ENCODE measurements at places on chromosomes 7 and 10.

GRCh38 chr7:31702354-31702753 lies 15.3 kb downstream of the PPP1R17 start:
- DNase-seq: no peak

GRCh38 chr10:126599949-126600682 lies 70.4 kb downstream of the C10orf90 start:
- no peak for DNase-seq

- DNase-seq: no peak
These were observed 109.2 kb downstream of the PTPN20 start for GRCh38 chr10:47020471-47020870.

DNA sequence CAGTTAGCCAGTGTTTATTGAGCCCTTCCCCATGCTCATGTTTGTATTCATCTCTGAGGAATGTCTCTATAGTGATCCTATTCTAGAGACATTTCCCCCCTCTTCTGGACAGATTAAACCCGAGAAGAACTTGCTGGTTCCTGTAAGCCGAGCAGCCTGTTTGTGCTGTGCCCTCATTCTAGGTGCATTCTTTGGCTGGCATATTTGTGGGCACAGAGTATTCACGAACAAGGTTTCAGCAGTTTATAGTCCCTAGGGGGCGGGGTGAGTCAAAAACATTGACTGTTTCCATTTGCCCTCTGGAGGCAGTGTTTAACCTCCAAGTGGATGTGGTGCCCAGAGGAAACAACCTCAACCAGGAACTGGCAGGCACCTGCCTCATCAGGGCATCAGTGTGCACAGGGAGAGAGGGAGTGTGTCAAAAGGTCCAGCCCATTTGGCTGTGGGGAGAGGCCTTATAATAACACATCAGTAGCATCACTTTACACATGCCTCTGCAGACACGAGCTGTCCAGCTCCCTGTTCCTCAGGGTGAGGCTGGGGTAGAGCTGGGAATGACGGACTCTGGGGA lies 273.3 kb upstream of the LRGUK start:
- DNase-seq: no peak

DNA sequence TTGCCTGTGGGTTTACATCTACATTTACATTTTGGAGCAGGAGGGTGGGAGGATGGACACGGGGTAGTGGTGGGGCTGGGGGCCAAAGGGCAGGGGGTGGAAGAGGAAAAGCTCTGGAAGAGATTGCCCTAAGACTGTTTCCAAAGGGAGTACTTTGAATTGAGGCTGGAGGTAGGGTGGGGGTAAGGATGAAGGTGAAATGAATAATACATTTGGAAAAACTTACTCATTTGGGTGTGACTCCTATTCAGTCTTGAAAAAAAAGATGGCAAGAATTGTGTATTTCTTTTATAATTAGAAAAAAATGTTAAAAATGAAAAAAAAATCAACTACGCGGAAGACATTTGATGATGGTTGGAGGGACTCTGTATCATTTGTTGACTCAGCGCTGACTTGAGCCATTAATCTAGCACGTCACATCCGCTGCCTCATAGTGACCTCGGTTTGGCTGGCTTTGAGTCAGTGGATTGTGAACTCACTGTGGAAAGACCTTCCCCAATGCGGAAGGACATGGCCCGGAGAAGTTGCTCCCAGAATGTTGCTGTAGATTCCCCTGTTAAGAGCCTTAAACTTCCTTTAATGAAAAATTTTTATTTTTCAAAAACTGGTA lies 2.8 kb downstream of the FAM180A start:
- DNase-seq: no peak

DNA sequence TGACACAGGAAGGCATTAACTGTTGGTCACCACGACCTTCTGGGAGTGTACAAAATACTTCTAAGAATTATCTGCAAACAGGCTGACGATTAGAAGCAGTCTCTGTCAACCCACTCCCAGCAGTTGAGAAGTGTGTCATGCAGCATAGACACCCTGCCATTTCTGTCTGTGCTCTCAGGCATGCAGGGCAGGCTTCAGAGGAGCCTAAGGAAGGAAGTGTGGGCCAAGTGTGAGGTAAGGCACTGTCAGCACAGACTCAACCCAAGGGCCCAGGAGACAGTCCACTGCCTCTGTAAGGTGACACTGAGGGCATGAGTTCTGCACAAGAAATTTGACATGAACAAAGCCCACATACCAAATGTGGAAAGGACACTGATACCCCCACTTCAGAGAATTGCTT lies 109.0 kb upstream of the VIPR2 start:
- DNase-seq: no peak

GRCh38 chr10:97913614-97914013 lies 64.0 kb downstream of the GOLGA7B start:
- no peak for DNase-seq

DNA sequence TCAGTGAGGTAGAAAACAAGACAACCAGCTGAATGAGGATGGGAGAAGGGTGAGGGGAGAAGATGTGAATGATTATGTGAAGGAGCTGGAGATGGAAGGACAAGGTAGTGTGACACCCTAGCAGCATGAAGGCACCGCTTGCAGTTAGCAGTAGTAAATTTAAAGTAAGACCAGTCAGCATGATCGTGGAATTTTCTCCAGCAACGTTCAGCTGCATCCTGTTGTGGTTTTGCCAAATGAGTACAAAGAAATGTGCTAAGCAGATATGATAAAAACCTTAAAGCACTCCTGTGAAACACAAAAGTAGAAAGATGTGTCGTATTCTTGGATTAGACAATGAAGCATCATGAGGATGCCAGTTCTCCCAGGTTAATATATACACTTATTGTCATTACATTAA lies 34.1 kb upstream of the IFRD1 start:
- no peak for DNase-seq

DNA sequence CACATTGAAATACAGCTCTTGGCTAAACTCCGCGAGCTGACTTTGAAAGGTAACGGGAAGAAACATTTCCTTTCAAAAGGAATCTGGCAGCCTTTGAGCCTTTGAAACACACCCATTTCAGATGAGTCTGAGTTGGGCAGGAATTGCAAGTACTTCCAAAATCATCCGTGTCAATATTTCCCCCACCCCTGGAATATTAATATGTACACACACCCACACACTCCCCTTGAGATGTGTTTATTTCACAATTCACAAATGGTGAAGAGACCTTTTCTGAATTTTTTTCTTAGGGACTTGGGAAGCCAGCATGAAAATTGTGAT lies 438.7 kb upstream of the NRP1 start:
- no peak for DNase-seq

DNA sequence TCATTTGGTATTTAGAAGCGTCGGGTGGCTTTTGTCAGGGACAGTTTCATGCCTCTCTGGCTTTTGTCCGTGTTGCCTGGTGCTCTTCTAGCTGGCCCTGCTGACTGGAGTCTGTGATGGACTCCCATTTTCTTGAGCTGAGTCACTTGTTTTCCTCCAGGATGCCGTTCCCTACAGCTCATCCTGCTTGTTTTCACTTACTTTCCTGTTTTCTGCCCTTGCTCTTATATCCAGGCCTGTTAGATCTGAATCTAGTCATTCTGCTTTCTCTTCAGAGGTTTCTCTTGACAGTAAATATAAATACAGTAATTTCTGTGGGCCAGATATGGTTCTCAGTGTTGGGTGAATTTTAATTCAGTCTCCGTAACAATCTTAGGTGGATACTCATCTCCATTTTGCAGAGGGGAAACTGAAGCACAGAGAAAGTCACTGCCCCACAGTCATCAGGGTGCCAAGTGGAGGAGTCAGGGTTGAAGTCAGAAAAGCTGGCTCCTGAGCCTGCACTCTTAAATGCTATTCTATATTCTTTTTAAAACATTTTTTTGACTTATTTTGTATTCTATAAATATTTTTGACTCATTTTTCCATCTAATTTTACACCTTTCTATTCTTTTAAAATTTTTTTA lies 85.4 kb downstream of the CCNY start:
- no peak for DNase-seq

GRCh38 chr7:104855861-104856260 lies 158.1 kb upstream of the KMT2E start:
- no peak for DNase-seq

GRCh38 chr7:131543298-131543697 lies 13.1 kb downstream of the PODXL start:
- no peak for DNase-seq

- DNase-seq: no peak
These were observed 244.4 kb downstream of the TNS3 start for GRCh38 chr7:47337531-47337930.

DNA sequence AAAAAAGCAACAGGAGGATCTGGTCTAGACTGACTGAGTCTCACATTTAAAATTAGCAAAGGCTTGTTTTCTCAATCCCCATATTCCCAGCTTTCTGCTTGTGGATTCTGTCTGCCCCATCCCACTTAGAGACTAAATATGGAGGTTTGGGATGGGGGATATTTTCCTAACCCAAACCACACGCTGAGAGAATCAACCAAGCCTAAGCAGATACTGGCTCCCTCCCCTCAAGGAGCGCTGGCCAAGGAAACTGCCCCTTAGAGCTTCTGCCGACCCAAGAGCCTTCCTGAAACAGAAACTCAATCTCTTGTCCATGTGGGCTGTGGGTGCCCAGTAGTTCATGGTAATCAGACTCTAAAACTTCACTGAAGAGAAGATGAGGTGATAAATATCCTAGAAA lies 3.9 kb downstream of the FFAR4 start:
- DNase-seq: no peak

GRCh38 chr10:124495725-124496124 lies 34.1 kb downstream of the LHPP start:
- no peak for DNase-seq

DNA sequence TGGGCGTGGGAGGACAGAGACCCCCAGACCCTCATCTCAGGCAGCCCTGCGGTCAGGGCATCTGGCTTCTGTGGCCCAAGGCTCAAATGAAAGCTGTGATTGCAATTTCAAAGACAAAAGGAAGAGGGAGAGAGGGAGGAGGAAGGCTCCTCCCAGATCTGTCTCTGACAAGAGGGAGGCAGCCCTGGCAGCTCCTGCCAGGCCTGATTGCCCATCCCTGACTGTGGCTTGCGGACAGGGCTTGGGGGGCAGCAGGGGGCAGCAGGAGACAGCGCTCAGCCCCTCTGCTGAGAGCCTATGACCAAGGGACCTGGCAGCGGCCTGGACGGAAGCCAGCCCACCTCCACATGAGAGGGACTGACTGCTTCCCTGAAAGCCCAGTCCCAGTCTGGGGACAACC lies 91.8 kb downstream of the PTPRN2 start:
- no peak for DNase-seq

- no peak for DNase-seq
These were observed 410.8 kb upstream of the PRKCQ start for GRCh38 chr10:6990891-6991290.

DNA sequence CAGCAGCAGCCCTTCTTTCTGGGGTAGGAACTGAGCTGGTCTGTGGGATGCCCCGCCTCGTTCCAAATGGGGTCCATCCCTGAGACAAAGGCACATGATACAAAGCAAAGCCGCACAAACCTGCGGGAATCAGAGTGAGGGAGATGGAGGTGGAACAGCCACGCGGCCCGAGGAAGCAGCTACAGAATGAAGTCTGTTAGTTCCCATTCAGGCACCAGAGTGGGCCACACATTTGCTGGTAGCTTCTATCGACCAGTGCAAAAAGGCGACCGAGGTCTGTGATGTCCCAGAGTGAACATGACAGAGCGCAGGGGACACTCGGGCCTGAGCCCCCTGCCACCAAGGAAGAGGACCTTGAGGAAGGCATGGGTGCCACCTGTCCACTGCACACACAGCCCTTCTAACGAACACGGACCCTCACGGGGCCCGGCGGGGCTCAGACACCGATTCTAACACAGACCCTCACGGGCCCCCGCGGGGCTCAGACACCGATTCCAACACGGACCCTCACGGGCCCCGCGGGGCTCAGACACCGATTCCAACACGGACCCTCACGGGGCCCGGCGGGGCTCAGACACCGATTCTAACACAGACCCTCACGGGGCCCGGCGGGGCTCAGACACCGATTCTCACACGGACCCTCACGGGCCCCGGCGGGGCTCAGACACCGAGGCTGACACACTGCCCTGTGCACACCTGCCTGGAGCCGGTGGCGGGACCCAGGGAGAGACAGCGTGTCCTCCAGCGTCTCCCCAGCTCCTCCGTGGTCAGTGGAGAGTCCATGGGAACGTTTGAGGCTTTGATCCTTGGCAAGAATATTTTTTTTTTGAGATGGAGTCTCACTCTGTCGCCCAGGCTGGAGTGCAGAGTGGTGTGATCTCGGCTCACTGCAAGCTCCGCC lies 32.8 kb upstream of the FAM20C start:
- no peak for DNase-seq

DNA sequence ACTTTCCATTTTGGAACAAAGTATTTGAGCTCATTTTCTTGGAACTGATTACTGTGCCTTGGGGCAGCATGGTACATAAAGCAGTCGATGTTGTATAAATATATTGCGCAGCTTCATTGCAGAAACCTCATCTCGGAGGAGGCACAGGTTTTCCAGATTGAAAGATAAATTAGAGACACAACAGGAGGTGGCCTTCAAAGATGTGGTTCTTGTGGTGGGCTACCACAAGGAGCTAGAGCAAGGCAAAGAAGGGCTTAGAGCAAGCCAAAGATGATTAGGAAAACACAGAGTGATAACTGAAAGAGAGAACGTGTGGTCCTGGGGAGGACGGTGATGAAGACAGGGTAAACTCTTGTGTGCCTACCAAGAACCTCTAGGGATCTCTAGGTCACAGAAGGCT lies 169.1 kb upstream of the TNS3 start:
- DNase-seq: no peak

- DNase-seq: no peak
These were observed 10.2 kb downstream of the PYROXD2 start for GRCh38 chr10:98404571-98405359.

DNA sequence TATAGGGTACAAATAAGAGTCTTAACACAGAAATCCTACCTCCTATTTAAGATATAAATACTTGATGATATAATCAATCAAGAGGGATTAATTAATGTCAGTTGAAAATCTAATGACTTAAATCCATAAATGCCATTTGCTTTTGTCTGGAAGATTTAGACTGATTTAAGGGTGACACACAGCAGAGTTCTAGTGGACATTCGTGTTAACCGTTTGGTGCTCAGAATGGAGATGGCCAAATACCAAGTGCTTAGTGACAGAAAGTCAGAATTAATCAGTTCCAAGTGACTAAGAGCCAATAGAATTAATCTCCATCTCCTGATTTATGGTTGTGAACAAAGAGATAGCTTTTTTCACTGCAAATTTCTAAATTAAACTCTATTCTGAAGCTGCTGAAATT lies 36.2 kb downstream of the NAMPT start:
- DNase-seq: no peak

DNA sequence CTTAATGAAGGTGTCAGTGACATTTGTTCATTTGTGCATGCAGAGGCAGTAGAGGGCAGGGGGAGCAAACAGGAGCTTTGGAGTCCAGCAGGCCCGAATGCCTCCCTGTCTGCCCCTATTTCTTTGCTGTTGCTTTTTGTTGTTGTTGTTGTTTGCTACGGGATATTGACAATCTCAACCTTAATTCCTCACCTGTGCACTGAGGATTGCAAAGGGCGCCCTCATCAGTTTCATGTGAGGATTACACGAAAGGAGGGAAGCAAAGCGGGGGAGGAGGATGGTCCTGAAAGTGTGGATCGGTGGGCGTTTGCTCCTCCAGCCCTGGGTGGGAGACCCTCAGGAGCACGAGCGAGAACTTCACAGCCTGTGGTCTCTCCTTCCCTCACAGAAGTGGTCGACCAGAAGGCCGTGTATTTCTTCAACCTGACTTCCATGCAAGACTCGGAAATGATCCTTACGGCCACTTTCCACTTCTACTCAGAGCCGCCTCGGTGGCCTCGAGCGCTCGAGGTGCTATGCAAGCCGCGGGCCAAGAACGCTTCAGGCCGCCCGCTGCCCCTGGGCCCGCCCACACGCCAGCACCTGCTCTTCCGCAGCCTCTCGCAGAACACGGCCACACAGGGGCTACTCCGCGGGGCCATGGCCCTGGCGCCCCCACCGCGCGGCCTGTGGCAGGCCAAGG lies 9.6 kb downstream of the GDF10 start:
- no peak for DNase-seq
